ENCODE measurements at places on chromosomes 16 and 17. TPM values are rescaled to one million over a fixed set of nuclear protein-coding genes. Genes with fewer than 3 reads are reported as not detected.

GRCh38 chr17:42849451-42850181 is 1.4 kb upstream of the AOC3 start:
- no peak for DNase-seq

DNA sequence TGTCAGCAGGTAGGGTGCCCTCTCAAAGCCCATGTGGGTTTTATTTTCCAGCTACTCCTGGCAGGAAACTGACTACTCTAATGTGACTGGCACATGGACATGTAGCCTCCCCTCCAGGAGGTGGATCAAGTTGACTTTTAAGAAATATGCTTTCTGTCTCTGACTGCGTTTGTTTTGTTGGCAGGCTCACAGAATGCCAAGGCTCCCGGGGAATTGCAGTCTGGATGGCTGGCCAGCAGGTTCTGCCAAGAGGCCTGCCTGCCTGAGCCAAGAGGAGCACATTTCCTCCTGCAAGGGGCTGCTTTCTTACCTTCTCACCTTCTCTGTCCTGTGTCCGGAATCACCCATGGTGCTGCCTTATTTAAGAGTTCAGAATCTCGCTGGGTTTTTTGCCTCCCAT is 217.3 kb upstream of the ERCC4 start:
- no peak for DNase-seq

DNA sequence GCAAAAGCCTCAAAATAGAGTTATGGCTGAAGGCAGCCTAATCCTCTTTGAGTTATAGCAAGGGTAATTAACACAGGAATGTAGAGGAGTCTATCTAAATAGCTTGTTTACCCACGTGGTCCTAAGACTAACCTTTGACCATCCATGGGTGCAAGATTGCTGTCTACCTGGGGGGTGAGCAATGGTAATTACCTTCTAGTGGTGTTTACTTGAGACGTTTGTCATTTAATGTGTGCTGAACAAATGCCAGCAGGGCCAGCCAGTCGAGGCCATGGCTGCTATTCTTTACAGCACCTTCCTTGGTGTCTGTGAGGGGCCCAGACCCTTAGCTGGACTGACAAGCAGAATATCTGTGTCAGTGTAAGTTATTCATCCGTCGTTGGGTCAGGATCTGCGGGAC is 13.9 kb upstream of the PRPSAP1 start:
- no peak for DNase-seq

GRCh38 chr17:17091856-17092756 is 49.8 kb downstream of the MPRIP start:
- DNase-seq, result peak; percentile 15

- DNase-seq, result no peak
These were observed 7.3 kb downstream of the KLHL10 start for GRCh38 chr17:41844971-41845370.

DNA sequence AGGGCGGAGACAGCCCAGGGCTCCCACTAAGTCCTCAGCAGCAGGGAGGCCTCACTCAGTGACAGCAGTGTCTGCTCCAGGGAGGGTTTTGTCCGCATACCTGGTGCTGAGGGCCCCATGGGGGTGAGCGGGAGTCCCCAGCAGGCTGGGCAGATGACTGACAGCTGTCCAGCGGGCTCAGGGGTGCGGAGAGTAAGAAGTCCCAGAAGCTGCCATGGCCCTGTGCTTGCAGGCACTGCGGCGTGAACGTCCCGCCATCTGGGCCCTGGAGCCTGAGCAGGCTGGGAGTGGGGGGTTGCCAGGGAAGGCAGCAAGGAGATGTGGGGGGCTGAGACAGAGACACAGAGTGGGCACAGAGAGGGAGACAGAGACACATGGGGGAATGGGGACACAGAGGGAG is 20.1 kb downstream of the CACNA1G start:
- DNase-seq, result no peak

DNA sequence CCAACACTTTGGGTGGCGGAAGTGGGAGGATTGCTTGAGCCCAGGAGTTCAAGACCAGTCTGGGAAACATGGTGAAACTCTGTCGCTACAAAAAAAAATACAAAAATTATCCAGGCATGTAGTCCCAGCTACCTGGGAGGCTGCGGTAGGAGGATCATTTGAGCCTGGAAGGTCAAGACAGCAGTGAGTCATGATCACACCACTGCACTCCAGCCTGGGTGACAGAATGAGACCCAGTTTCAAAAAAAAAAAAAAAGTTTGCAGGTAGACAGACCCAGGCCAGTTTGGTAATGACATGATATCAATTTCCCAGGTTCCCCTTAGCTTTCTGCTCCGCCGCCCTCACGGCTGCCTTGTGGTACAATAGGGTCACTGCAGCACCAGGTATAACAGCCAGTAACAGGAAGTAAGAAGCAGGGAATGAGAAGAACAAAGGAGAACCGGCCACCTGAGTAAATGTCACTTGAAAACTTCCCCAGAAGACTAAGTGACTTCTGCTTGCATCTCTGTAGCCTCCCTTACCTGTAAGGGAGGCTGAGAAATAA is 201.2 kb upstream of the HSBP1 start:
- DNase-seq, result no peak

DNA sequence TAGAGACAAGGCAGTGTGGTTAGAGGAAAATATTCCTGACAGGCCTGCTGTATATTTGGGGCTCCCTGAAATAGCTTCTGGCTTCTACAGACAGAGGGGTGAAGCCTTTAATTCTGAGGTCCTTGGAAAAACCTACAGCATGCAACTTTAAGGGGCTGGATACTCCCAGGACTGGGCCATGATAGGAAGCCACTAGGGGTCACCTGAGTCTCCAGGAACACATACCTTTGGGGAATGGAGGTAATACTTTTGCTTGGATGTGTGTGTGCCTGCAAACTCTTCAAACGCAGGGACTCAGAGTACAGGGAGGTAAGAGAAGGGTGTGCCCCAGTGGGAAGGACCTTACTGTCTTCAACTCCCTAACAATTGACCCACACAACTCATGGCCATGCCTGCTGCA is 4.1 kb downstream of the ASIC2 start:
- DNase-seq, result no peak

DNA sequence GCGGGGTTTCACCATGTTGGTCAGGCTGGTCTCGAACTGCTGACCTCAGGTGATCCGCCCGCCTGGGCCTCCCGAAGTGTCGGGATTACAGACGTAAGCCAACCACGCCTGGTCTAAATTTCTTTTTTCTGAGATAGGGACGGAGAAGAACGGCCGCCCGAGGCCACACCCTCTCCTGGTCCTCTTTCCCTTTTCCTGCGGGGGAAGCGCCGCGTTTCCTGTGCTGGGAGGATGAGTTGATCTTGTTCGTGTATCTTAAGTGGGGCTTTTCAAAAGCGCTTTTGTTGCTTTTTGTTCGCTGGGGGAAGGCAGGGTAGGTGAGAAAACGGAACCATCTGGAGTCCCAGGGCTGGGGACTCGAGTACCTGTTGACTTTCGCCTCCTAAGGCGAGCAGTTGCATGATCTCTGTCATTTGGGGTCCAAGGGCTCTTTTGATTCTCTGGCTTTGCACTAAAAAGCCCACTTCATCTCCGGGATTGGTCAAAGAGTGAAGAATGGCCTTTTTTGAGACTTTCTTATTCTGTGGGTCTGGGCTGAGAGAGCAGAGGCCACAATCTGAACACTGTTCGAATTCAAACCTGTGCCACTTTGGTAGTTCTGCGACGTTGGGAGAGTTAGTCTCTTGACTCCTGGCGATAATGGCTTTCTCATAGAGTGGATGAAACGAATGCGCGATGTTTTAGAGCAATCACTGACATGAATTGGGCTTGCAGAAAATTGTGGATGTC is 1.3 kb downstream of the FUS start:
- DNase-seq, result peak; percentile 57

DNA sequence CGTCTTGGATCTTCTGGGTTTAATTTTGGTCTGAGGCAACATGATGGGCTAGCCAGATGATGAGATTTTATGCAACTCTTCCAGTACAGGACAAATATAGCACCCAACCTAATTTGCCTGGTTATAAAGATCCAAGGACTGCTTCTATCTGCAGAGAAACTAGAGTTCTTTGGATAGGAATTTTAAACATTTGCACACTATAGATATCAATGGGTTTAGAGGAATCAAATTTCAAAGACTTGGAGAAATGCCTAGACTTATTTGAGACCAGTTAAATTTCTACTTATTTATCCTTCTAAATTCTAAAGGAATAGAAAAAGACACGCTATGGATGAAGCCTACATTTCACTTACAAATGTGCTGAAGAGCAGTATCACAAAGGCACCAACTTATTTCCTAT is 12.6 kb downstream of the PMFBP1 start:
- no peak for DNase-seq

DNA sequence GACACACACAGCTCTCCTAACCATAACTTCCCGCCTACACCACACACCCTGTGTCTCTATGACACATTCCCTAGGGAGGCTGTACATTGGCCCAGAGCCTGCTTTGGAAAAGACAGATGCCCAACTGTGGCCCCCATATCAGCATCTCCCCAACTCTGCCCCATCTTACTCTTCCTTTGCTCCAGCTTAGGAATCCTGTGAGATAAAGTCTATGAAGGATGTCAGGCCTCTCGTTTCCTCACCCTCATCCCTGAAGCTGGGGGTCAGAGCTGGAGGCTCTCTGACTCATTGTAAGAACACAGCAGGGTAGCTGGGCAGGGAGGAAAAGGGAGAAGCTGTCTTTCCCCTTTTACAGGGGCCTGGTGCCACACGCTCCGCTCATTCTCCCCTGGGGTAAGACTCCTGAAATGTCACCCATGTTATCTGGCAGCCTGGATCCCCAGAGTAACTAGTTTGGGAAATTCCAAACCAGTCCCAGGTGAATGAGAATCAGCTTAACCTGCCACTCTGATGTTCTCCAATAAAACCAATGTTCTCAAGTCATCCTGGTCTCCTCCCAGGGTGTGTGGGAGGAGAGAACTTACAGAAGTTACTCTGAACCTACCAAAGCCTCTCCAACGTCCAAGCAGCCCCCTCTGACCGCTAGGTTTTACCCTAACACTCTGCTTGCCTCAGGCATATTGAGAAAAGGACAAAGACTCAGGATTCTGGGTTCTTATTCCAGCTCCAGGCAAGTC is 2.8 kb downstream of the RAPGEFL1 start:
- DNase-seq, result peak; percentile 34

GRCh38 chr17:19996502-19996901 is 12.7 kb upstream of the SPECC1 start:
- no peak for DNase-seq

GRCh38 chr17:15453782-15454181 is 13.6 kb downstream of the CDRT4 start:
- DNase-seq, result no peak

The SP2 gene
- 21.7 TPM for total RNA-seq

The CES4A gene
- total RNA-seq, result 6.6 TPM

The CCL17 gene
- total RNA-seq, result not detected

The GPRC5C gene
- total RNA-seq, result 161 TPM

The ST6GALNAC2 gene
- total RNA-seq, result 3.9 TPM
